ENCODE measurements at places on chromosomes 7 and 10. TPM values are rescaled to one million over a fixed set of nuclear protein-coding genes. Genes with fewer than 3 reads are reported as not detected.

DNA sequence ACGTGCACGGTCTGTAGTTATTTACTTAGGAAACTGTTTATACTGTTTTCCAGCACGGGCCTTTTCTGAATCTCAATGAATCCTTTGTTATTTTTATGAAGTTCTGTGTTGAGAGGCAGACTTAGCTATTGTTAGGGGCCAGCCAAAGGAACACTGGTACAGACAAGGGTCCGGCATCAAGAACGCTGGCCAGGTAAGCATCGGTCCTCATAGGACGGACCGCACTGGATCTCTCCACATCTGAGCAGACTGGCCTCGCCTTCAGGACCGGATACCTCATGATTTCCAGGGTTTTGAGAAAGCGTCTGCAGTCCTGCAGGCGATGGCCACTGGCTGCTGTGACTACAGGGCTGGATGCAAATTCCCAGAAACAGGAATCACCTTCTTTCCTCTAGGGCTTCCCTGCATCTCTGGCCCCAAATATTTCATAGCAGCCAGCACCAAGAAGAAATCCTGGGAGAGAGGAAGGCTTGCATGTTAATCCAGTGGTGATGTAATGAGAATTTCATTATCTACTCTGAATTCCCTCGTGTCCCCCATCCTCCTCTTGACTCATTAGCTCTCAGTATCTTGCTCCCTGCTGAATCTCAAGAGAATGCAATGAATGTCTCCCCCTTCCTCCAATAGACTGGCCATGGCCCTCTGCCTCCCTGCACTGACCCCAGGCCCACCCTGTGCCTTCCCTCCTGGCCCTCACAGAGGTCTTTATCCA, 325.4 kb upstream of the NPVF start:
- no peak for DNase-seq

DNA sequence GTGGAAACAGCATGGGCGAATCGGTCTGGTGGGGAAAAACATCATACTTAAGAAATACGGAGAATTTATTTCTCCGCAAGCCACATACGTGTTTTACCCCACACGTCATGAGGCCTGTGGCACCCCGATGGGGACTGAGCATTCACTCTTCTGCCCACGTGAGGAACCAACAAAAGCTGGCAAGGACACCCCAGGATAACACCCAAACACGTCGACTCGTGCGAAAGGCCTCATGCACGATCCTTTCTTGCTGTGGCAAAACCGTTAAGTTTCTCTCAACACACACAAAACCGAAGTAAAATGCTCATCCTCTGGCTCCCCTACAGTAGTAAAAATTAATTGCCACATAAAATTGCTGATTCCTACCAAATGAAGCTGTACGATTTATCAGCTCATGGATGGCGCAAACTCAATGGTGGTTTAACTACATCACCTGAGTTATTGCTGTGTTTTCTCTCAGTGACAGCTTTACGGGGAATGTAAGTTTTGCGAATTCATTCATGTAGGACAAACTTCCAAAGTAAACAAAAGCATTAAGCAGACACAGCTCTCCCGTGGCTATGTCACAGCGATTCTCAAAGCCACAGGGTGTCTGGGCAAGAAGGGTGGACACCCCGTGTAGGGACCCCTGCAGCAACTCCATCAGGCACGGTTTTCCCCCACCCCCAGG, 97.0 kb downstream of the CTBP2 start:
- no peak for DNase-seq

DNA sequence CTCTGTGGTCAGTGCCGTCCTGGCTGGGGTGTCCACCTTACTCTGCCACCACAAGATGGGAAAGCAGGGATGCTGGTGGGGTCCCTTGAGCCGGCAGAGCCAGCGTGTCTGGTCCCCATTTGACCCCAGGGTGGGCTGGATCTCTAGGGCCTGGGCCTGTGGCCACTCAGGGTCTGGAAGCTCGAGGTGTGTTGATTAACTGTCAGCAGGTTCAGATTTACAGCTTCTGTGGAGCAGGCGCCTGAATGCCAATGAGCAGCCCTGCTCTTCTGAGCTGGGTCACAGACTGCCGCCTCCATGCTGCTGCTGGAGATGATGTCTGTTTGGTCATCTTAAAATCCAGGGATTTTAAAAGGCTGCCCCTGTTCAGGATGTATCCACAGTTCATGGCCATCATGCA, 11.3 kb upstream of the DPYSL4 start:
- DNase-seq = no peak

DNA sequence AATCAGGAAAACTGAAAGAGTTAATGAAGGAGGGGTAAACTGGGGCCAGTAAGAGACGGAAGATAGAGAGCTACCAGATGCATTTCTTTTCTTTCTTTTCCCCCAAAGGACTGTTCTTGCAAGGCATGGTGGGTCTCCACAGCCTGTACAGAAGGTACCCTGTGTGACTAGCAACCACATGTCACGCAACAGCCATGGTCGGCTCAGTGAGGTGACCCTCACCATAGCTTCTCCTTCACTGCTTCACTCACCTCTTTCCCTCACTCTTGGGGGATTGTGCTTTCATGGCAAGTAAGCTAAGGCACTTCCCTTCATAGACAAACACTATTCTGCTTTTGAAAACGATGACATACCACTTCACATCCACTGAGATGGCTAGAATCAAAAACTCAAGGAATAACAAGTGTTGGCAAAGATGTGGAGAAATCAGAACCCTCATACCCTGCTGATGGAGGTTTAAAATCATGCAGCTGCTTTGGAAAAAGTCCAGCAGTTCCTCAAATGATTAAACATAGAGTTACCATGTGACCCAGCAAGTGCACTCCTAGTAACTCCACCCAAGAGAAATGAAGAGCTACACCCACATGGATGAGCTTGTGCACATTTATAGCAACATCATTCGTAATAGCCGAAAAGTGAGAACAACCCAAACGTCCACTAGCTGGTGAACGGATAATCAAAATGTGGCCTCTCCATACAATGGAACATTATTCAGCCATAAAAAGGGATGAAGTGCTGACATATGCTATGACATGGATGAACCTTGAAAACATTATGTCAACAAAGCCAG, 3.8 kb upstream of the INSIG1 start:
- DNase-seq = no peak

GRCh38 chr10:129964611-129965424, 744 bp upstream of the EBF3 start:
- no peak for DNase-seq

DNA sequence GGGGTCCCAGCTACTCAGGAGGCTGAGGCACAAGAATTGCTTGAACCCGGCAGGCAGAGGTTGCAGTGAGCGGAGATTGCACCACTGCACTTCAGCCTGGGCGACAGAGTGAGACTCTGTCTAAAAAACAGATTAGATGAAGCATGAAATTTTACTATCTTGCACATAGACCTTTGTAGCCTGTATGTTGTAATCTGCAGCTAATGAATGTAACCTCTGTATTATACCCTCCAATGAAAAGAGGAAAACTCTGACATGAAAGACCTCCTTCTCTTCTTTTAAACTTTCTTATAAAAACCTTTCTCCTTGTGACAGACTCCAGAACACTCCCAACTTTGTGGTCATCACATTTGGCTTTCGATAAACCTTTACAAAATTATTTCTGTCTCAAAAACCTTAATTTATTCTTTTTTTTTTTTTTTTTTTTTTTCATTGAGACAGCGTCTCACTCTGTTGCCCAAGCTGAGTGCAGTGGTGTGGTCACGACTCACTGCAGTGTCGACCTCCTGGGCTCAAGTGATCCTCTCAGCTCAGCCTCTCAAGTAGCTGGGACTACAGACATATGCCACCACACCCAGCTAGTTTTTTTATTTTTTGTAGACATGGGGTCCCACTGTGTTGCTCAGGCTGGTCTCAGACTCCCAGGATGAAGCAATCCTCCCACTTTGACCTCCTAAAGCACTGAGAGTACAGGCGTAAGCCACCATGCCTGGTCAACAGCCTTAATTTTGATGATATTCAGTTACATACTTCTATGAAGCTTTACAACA, 97.4 kb downstream of the SVOPL start:
- no peak for DNase-seq

- DNase-seq = no peak
Observed at GRCh38 chr7:154973381-154973780, 29.5 kb downstream of the PAXIP1 start.

DNA sequence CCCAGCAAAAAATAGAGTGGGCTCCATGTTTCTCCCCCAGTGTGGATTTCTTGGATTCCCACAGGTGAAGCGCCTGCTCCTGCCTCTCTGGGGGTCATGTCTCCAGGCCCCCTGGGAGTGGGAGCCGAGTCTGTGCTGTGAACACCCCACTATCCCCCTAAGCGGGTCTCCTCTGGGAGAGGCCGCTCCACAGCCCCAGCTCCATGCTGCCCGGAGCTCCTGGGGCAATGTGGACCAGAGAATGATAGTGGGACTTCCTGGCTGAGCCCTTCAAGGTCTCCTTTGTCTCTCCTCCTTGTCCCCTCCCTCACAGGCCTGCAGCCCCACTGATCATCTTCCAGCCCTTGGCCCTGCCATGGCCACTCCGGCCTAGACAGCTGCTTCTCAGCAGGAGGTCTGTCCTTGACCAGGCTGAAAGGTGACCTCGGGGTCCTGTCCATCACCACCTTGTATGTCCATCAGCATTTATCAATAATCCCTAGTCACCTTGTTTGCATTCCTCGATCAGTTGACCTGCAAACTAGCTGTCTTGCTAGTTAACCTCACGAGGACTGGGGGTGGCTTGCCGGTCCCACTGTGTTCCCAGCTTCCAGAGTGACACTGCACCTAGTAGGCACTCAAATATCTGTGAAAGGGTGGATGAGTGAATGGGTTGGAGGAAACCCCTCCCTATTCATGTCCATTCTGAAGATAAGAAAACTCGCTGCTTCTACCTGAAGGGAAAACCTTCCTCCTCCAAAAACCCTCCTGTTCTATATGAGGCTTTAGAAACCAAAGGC, 776 bp upstream of the CALML3 start:
- no peak for DNase-seq

DNA sequence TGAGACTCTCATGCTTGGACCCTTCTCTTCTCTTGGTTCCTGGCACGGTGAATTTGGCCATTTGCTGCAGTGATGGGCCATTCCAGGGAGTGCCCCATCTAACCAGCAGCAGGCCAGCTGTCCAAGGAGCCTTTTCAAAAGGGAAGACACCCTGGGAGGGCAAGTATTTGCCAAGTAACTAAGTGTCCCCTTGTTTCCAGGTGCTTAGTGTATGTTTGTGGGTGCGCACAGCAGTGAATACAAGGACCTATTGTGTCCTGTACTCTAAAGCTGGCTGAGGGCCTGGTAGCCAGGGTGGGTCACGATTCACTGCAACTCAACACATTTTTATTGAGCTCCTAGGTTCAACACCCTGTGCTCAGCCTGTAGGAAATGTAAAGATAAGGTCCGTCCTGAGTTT, 348.8 kb downstream of the RNLS start:
- no peak for DNase-seq

- no peak for DNase-seq
Observed at GRCh38 chr10:127080317-127080716, 116.1 kb downstream of the INSYN2A start.

GRCh38 chr7:26060733-26061677, 91.0 kb upstream of the NFE2L3 start:
- DNase-seq = no peak

DNA sequence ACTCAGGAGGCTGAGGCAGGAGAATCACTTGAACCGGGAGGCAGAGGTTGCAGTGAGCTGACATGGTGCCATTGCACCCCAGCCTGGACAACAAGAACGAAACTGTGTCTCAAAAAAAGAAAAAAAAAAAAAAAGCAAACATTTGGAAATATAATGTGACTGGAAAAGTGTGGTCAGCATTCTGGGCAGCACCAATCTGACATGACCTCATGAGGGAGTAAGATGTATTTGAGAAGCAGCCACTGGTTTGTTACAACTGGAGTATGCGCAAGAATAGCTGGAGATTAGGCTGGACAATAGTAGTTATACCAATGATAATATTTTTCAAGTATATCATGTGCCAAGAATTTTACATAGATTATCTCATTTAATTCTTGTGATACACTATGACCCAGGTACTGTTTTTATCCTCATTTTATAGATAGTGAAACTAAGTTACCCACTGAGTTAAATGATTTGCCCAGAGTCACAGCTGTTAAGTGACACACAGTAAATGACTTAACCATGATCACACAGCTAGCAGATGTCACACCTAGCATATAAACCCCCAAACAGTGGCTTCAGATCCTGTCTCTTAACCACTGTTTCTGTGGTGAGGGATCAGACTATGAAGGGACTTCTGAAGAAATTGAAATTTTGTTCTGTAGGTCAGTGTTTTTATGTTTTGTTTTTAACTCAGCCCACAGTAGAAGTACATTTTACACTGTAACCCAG, 11.1 kb downstream of the MCU start:
- no peak for DNase-seq

DNA sequence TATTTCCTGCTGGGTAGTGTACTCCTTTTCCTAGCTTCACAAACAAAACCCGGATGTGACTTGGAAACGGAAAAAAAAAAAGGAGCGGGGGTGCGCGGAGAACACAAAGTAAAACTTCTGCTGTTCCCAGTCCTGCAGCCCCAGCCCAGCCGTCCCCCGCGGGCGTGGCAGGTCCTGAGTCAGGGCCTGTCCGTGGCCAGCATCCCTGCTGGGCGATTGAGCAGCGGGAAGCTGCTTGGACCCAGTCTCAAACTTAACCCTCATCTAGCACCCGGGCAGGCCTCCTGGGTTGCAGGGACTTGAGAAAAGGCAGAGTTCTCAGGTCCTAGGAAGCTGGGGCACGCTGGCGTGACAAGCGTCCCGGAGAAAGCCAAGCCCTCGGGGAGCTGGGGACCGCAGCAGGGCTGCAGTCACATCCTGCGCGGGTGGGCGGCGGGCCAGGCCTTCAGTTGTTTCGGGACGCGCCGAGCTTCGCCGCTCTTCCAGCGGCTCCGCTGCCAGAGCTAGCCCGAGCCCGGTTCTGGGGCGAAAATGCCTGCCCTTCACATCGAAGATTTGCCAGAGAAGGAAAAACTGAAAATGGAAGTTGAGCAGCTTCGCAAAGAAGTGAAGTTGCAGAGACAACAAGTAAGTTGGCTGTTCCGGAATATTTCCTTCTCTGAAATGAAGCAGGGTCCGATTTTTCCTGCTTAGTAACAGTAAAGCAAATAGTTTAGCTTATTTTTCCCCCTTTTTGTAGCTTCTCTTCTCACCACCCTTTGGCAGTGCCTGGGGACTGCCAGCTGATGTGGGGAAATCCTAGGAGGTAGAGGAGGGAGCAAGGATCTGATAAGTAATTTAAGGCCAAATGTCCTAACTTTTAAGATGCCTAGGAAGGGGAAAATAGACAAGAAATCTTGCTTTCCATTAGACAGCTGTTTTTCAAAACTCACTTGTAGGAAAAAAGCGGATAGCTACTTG, at the start of gene GNG11:
Gene GNG11 (plus strand): TSS at position 129 of the 960 bp plus-strand sequence. CDS start 403 bp downstream, at position 532.
- DNase-seq = peak; percentile 72

GRCh38 chr7:30351286-30351685, 66.9 kb downstream of the ZNRF2 start:
- DNase-seq = no peak

- no peak for DNase-seq
Observed at GRCh38 chr10:5404208-5405041, at the start of gene TUBAL3. Gene TUBAL3 (minus strand): TSS chr10:5404828. CDS start chr10:5404792, 36 bp downstream.

SPDYE2B gene
- total RNA-seq = not detected

AUTS2 gene
- 119 TPM for total RNA-seq

LIPM gene
- total RNA-seq = not detected

FAM180A gene
- total RNA-seq = 1.1 TPM

FAM241B gene
- total RNA-seq = 5.6 TPM

TNS3 gene
- 48.7 TPM for total RNA-seq
